ENCODE measurements at places on chromosomes 2 and 18.

DNA sequence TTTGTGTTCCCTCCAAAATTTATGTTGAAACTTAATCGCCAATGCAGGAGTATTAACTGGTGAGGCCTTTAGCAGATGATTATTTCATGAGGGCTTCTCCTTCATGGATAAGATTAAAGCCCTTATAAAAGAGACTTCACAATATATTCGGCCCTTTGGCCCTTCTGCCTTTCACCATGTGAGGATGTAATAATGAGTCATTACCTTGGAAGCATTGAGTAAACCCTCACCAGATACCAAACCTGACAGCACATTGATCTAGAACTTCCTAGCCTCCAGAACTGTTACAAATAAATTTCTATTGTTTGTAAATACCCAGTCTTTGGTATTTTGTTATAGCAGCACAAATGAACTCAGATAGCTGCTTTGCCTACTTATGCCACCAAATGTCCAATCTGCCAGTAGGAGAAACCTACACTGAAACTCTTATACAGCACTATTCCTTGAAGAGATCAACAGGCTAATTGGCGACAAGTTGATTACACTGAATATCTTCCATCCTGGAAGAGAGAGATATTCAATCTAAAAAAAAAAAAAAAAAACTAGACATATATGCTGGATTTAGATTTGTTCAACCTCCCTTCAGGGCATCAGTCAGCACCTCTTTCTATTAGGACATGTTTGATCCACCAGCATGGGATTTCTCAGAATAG lies 125.9 kb upstream of the COL5A2 start:
- no peak for DNase-seq

GRCh38 chr2:190432567-190433231 lies 24.5 kb downstream of the MFSD6 start:
- no peak for DNase-seq

DNA sequence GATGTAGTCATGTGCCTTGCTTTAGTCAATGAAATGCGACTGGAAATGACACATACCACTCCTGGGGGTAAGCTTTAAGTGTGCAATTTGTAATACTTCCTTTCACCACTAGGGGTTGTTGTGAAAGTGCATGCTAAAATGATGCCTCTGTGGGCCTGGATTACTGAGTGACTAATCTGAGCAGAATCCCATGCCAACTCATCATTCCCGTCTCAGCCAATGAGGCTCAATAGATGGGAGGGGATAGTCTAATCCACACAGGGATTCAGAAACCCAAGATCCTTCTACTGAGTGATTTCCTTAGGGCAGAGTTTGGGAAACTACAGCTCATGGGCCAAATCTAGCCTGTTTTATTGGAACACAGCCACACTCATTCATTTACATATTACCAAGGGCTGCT lies 54.0 kb downstream of the HRH4 start:
- DNase-seq, result peak; percentile 47

DNA sequence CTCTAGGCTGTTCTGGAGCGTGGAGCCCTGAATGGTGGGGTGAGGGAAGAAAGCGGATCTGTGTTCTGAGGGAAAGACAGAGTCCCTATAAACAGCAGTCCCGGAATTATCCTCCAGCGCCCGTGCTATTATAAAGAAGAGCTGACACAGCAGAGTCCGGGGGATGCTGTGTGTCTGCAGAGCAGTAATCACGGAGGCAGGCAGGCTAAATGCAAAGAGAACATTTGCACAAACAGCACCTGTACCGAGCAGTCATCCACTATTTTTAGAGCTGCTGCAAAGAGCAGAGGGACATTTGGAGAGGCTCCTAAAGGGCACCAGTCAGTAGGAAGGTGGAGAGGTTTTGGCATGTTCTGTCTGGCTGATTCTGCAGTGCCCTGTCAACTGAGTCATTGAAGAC lies 293.8 kb upstream of the SLC14A2 start:
- DNase-seq, result no peak

DNA sequence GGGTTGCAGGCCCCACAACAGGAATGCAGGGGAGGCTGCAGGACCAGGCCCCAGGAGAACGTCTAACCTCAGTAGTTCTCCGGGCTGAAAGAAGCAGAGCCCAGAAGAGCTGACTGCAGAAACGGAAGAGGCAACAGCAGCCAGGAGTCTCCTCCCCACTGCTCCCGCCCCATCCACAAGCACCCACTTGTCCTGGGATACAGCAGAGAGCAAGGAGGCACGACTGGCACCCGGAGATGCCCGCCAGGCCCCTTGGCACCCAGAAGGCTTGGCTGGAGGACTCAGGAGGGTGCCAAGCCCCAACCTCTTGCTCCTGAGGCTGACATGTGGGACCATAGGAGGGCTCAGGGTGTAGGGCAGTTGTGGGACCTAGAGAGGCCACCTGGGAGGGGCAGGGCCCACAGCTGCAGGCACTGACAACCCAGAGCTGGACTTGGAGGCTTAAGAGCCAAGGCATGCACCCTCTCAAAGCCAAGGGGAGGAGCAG lies 29.0 kb upstream of the TNS1 start:
- no peak for DNase-seq

GRCh38 chr2:65664931-65665330 lies 232.5 kb upstream of the SPRED2 start:
- DNase-seq, result no peak

DNA sequence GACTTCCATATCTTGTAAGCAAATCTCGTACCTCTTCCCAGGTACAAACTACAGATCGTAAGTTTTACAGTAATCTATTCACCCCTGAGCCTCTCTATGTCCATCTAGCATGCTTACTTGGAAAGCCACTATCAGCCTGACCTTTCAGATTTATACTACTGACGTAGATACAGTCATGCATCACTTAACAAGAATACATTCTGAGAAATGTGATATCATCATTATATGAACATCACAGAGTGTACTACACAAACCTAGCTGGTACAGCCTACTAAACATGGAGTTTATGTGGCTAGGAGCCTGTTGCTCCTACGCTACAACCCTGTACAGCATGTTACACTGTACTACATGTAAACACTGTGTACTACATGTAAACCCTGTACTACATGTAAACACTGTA lies 293.2 kb upstream of the ZNF804A start:
- DNase-seq, result no peak

DNA sequence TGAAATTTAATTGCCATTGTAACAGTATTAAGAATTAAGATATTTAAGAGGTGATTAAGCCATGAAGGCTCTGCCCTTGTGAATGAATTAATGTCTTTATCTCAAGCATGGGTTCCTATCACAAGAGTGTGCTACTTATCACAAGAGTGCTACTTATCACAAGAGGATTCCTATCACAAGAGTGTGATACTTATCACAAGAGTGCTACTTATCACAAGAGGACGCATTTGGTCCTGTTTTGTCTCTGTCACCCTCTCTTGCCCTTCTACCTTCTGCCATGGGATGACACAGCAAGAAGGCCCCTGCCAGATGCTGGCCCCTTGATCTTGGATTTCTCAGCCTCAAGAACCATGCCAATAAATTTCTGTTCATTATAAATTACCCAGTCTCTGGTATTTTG lies 13.2 kb upstream of the COL5A2 start:
- DNase-seq, result no peak

DNA sequence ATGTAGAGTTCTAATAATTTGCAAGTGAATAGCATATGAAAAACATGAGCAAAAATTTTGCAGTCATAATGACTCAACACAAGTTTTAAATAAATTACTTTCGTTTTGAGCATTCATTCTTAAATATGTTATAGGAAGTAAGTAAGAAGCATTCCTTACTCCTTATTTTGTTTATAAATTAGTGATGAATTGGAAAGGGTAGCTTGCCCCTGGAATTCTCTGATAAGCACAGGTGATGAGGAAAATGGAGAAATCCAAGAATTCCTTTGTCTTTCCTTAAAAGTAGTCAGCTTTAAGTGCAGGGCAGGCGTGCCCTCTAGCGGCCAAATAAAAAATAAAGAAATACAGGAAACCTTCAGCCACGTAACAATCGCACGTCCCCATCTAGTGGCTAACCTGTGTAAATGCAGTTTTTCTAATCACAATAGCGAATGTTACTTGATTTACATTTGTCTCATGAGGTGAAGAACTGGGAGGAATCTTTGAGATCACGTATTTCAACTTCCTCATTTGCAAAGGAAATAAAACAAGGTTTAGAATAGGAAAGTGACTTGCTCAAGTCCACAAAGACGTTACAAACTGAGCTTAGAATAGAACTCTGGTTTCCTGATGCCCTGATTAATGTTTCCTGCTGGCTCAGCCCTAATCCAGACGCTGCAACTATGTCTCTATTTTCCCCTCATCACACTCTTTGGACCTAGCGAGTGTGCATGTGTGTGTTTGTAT lies 47.2 kb upstream of the ZNG1B start:
- DNase-seq, result peak; percentile 68

GRCh38 chr2:132477962-132478361 lies 61.4 kb downstream of the GPR39 start:
- no peak for DNase-seq

DNA sequence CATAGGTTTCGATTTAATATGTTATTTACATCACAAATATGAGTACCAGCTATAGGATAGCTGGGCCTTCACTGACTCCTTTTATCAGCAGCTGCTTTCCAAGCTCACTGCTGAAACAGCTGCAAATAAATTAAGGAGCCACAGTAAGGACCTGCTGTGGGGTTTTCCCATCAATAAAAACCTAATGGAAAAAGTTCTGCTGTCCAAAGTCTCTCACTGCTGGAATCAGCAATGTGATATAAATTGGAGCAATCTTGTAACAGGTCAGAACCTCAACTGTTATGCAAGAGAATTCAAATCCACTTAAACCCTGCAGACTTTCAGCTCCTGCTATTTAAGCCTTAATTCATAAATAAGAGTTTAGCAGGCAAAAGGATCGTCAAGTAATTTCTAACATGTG lies 61.3 kb downstream of the NEB start:
- no peak for DNase-seq

DNA sequence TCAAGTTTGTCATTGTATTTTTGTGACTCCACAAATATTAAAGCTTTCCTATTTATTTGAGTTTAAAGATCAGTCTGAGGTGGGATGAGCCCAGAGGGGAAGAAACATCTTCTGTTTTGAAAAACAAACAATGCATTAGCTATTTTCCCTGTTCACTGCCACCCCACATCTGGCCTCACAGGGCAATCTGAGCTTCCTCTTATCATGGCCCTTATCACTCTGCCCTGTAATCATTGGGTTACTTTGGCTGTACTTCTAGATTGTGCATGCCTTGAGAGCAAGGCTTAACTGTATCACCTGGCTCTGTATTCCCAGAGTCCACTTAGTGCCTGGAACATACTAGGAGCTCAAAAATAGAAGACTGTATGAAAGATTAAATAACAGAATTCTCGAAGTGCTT lies 241.6 kb upstream of the NT5C1B start:
- DNase-seq, result no peak

DNA sequence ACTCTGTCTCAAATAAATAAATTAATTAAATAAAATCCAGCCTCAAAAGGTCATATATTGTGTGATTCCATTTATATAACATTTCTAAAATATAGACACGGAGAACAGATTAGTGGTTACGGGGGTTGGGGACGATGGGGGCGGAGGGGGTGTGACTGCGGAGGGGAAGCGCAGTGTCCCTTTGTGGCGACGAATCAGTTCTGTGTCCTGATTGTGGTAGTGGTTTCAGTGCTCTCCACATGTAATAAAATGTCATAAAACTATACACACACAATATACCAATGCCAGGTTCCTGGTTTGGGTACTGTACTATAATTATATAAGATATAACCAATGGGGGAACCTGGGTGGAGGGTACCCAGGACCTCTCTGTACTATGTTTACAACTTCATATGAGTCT lies 186.4 kb downstream of the ANAPC1 start:
- DNase-seq, result no peak

DNA sequence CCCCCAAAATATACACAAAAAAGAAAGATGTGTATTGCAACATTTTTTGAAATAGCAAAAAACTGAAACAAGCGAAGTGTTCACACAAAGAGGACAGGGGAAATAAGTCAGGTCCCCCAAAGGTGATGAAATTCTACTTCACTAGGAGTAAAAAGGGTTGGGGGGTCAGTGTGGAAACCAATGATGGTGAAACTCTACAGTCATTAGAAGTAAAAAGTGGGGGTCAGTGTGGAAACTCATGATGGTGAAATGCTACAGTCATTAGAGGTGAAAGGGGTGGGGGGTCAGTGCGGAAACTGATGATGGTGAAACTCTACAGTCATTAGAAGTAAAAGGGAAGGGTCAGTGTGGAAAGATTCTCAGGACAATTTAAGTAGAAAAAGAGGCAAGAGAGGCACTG lies 298.2 kb downstream of the EIPR1 start:
- DNase-seq, result no peak

All from HuH-7 (cell line).